Stimulated activated CD4-positive, alpha-beta T cell treated with anti-CD3 and anti-CD28 coated beads, Interleukin-1b, Interleukin-23, amount 100 ng/mL, for 24 hours (primary cell): ENCODE measurements at places on chromosomes 13 and 19.

DNA sequence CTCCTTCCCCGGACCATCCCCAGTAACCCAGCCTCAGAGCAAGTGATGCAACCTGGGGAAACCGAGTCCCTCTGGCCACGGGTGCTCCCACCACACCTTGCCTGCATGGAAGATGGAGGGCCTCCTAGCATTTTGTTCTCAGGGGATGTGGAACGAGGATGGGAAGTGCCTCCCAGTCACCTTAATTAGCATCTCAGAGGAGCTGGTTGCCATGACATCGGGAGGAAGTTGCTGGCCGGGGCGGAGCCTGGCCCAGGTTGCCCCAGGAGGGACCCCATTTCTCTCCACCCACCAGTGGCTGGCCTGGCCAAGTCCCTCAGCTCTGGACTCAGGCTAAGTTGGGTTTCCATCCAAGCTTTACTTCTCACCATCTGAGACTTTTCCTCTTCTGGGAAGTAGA lies 24.1 kb upstream of the PTPRS start:
- DNase-seq = no peak

- DNase-seq = no peak
Measured at GRCh38 chr19:52520013-52520412, 7.5 kb upstream of the ZNF808 start.

GRCh38 chr19:21697698-21698097 lies 69.7 kb downstream of the ZNF100 start:
- no peak for DNase-seq

DNA sequence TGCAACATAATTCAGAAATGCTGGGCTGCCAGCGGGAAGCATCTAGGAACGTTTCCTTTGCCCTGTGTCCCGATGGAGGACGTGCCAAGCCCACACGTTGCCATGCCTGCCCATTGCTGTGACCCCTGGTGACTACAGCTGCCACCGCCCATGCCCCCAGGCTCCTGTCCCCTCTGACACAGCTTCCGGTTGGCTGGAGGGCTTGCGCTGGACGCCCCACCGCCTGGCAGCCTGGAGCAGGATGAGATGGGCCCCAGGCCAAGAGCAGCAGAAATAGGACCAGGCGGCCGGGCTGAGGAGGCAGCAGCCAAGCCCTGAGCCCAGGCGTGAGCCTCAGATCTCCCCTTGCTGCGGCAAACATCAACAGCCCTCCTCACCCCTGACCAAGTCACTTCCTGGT lies 125.9 kb downstream of the COL4A2 start:
- DNase-seq = no peak

DNA sequence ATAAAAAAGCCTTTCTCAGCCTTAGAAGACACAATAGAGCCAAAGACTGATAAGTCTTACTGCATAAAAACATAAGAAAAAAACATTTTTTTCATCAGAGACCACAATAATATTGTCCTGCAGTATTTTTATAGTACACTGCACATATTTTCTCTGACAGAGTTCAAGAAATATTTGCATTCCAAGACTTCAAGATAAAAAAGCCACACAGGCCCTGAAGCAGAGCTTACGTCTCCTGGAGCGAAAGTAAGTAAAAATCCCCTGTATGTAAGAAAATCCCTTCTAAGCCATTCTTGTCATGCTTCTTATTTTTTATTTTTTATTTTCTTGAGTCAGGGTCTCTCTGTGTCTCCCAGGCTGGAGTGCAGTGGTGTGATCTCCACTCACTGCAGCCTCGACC lies 755.9 kb downstream of the LIG4 start:
- no peak for DNase-seq

- no peak for DNase-seq
Measured at GRCh38 chr19:17936379-17936778, 3.6 kb downstream of the CCDC124 start.

DNA sequence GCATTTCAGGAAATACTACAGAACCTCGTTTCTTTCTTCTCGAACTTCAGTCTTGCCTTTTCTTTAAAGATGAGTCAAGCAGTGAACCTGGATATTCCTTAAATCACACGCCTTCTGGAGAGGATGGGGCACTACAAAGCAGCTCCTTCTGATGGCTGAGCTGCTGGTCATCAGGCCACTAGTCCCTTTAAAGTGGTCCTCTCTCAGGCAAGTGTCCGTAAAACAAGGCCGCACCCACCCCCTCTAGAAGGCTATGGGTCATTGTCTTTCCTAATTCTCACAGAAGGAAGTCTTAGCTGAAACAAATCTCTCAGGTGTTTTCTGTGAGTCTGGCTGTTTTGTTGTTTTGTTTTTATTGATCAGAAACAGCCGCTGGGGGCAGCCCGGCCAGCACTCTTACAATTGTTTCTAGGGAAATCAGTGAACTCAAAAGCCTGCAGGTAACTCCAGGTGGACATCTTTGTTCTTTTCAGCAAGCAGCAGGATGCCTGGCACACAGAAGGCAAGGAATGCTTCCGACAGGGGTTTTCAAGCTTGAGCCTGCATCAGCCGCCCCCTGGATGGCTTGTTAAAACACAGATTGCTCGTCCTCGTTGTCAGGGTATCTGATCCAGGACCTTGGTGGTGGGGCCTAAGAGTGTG lies 45.4 kb downstream of the MBNL2 start:
- DNase-seq = no peak
